Lower leg skin (tissue), 4 donors: ENCODE measurements at places on chromosomes 11 and 22.

DNA sequence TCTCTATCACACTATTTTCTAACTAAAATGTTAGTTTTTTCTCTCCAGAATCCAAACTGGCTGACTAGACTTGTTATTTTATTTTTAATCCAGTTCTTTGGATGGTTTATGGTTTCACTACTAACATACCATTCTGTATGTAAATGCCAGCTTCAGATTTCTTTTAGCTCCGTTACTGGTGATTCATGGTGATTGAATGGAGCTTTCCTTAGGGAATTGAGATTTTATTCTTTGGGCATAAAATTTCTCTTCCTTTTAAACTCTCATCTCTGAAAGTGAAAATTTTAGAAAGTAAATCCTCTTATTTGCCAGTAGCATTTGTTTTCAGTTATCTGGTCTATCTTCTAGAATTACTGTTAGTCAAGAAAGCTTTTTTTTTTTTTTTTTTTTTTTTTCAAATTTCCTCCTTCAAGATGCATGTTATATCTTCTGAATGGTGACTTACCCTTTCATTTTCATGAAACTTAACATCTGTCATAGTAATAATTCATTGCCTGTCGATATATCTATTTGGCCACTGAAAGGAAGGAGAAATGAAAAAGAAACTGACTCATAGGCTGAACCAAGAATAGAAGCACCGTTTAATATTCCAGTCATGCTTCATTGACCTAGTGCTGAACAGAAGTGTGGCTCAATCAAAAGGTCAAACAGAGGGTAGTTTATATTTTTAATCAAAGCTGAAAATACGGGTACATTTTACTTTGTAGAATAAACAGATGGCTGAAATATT, 6.4 kb downstream of the ENDOD1 start:
- DNase-seq: no peak

- DNase-seq: no peak
Observed at GRCh38 chr11:41866525-41866924, 407.1 kb upstream of the LRRC4C start.

GRCh38 chr11:6615046-6615445, 3.0 kb upstream of the TAF10 start:
- DNase-seq: peak; percentile 60

GRCh38 chr11:132564091-132564885, 968.0 kb downstream of the OPCML start:
- DNase-seq: no peak

- no peak for DNase-seq
Observed at GRCh38 chr11:9834291-9834690, 170.4 kb downstream of the SWAP70 start.

DNA sequence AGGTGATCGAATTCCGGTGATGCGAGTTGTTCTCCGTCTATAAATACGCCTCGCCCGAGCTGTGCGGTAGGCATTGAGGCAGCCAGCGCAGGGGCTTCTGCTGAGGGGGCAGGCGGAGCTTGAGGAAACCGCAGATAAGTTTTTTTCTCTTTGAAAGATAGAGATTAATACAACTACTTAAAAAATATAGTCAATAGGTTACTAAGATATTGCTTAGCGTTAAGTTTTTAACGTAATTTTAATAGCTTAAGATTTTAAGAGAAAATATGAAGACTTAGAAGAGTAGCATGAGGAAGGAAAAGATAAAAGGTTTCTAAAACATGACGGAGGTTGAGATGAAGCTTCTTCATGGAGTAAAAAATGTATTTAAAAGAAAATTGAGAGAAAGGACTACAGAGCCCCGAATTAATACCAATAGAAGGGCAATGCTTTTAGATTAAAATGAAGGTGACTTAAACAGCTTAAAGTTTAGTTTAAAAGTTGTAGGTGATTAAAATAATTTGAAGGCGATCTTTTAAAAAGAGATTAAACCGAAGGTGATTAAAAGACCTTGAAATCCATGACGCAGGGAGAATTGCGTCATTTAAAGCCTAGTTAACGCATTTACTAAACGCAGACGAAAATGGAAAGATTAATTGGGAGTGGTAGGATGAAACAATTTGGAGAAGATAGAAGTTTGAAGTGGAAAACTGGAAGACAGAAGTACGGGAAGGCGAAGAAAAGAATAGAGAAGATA, at the start of gene MALAT1:
Gene MALAT1 (plus strand): TSS at position 69 of the 736 bp plus-strand sequence.
- peak; percentile 99 for DNase-seq

- peak; percentile 85 for DNase-seq
Observed at GRCh38 chr11:61061081-61061826, 41.0 kb upstream of the CD5 start.

DNA sequence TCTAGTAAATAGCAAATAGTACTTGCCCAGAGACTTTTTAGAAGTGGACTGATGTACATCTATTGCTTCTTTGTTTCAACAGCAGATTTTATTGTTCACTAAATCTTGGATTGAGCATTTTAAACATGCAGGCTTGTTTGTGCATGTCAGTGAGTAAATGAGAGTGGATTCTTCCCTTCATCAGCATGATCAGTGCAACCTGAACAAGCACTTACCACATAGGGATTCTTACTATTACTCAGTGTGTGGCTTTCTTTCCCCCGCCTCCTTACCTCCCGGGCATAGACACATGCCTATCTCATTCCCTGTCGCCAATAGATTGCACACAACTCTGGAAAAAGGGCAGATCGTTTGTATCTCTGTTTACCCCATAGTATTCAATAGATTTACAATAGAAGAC, 197.5 kb downstream of the C11orf87 start:
- no peak for DNase-seq

DNA sequence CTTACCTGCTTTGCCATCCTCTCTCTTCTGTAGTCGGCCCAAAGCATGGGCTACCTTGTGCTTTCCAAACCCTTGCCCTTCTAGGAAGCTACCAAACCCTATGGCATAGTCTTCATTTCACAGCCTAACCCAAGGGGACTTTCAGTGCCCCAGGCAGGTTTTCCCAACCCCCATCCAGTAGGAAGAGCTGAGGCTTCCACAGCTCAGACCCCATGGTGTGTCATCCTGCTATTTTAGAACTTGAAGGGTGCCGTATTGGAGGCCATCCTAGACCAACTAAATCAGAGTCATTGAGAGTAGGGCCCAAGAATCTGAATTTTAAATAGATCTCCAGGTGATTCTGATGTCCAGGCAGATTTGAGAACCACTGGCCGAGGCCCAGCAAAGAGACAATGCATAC, 31.9 kb upstream of the TUB start:
- DNase-seq: no peak

DNA sequence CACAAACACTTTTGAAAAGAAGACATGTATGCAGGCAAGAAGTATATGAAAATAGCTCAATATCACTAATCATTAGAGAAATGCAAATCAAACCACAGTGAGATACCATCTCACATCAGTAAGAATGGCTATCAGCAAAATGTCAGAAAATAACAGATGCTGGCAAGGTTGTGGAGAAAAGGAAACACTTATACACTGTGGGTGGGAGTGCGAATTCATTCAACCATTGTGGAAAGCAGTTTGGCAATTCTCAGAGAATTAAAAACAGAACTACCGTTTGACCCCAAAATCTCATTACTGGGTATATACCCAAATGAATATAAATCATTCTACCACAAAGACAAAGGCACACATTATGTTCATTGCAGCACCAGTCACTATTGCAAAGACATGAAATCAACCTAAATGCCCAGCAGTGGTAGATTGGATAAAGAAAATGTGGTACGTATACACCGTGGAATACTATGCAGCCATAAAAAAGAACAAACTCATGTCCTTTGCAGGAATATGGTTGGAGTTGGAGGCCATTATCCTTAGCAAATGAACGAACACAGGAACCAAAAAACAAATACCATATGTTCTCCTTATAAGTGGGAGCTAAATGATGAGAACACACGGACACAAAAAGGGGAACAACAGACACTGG, 18.5 kb downstream of the MMP13 start:
- DNase-seq: no peak

DNA sequence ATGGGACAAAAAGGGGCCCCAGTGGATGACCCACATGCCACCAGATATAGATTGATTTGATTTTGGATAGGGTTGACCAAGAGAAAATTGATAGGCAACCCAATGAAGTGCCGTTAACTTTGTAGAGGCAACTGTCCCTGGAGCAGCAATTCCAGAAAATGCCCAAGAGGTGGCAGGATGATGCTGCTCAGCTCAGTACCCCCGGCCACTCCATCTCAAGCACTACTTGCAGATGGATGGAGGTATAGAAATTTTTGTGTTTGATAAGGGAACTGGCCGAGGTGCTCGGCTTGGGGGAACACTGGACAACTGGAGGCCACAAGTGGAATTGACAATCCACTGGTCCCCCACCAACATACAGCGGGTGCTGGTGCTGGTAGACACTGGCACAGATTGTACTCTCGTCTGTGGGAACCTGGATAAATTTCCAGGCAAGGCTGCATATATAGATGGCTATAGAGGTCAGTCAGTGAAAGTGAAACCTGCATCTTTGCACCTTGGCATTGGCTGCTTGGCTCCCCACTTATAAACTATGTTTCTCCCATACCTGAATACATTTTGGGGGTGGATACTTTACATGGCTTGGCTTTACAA, 86.3 kb downstream of the CCDC83 start:
- DNase-seq: no peak

DNA sequence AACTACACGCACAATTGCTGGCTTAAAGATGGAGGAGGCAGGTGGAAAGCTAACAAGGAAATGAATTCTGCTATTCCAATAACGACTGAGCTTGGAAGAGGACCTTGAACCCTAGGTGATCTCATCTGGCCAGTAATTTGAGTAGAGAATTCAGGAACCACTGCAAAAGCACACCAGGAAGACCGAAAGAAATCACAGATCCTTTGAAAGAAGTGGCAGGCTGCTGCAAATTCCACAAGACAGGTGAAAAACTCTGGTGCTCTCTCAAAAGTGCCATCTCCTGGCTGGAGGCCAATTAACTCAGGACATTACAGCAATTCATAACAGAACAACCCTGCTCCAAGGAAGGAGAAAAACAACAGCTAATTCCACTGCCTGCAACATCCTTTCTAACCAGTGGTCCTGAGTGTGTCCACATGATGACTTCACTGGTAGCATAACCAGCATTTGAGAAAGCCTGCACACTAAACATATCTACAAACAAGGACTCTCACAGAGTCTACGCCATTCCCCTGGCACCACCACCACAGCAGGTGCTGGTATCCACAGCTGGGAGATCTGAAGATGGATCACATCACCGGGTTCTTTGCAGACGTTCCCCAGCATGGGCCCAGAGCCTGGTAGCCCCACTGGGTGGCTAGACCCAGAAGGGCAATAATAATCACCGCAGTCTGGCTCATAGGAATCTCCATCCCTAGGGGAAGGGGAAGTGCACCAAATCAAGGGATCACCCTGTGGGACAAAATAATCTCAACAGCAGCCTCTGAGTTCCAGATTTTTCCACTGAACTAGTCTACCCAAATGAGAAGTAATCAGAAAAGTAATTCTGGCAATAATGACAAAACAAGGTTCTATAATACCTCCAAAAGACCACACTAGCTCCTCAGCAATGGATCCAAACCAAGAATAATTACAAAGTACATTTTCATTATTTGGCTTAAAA, 44.9 kb upstream of the CLTCL1 start:
- DNase-seq: no peak

- DNase-seq: no peak
Observed at GRCh38 chr22:29691636-29692326, 28.0 kb upstream of the CABP7 start.

GRCh38 chr11:41716862-41717261, 257.4 kb upstream of the LRRC4C start:
- DNase-seq: no peak

- DNase-seq: no peak
Observed at GRCh38 chr11:325796-326591, 5.3 kb upstream of the IFITM3 start.

DNA sequence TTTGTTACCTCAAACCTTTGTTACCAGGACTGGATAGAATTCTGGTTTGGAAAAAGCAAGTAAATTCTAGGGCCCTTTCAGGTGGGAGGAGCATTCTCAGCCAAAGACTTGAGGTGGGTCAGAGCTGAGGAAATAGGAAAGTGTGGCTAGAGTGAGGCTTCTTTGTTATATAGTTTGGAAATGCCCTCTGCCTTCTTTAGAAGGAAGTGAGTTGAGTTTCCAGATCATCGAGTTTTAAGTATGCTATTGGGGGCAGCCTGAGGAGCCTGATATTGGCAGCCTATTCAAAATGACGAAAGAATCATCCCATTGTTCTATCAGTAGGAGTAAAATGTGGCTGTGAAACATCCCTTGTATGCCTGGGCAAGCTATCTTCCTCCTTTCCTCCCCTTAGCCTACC, 134.1 kb downstream of the ARHGAP42 start:
- DNase-seq: no peak

GRCh38 chr11:79610678-79611077, 169.8 kb upstream of the TENM4 start:
- no peak for DNase-seq

DNA sequence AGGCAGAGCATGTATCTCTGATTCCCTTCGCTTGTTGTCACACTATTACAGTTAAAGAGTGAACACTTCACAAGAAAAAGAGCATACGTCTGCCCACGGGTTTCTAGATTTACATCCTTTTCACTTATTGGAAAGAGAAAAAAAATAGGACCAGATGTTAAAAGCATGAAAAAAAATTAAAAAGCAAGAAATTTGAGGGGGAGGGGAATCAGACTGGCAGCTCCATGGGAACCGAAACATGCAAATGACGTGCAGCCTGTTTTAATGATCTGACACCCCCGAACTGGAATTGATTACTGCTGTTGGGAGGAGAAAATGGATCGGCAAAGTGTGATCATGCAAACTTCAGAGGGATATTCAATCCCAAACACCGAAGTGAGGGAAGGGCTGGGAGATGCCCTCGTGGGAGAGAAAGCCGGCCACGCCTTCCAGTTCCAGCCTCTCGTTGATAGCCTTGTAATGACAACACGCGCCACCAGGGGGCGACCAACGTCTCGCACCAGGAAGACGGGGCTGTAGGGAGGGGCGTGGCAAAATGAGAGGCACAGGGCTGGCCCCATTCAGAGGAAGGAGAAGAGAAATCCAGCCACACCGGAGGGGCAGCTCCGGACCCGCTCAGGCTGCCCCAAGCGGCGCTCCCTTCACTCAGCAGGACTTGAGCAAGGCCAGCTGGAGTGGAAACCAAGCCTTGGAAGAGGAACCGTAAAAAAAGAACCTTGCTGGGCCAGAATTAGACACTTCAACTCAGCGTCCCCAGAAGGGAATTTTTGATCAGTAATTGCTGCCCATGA, 53.8 kb upstream of the SYT13 start:
- DNase-seq: peak; percentile 91

DNA sequence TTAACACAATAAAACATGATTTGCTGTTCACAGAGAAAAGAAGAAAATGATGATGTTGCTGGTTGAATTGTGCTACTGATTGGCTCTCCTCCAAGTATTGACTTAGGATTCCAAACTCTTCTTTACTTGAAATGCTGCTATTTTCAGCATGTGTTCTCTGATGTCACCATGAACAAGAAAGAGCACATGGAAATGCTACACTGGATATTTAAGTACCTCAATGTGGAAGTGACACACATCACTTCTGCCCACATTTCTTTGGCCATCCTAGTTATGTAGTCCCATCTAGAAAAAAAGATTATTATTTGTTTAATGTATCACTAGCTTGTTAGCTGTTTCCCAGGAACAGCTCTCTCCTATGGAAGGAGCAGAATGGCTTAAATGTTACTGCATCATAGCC, 27.2 kb downstream of the OR52B2 start:
- DNase-seq: no peak

- no peak for DNase-seq
Observed at GRCh38 chr11:100941033-100941432, 188.6 kb downstream of the PGR start.

- DNase-seq: no peak
Observed at GRCh38 chr22:25953919-25954318, 211.9 kb downstream of the MYO18B start.
